ENCODE measurements at places on chromosomes 2 and 18.

DNA sequence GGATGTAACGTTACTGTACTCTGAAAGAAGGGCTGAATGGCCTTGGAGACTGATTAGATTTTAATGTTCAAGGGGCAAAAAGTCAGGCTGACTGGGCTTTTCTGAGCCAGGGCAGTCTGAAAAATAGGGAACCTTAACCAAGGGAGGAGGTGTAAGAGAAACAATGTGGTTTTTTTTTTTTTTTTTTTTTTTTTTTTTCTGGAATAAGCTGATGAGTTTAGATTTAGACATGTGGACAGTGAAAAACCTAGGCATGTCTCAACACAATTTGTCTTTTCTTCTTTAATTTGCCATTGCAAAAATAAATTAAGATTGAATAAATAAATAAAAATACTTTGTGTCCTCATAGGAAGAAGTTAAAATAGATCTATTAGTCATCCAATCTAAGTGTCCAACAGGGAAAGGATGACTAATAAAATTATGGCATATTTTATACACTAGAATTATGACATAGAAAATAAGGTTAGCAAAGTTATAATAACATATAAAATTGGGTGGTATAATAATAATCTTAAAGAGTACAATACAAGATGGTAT, 237.6 kb upstream of the TRIB2 start:
- no peak for DNase-seq

DNA sequence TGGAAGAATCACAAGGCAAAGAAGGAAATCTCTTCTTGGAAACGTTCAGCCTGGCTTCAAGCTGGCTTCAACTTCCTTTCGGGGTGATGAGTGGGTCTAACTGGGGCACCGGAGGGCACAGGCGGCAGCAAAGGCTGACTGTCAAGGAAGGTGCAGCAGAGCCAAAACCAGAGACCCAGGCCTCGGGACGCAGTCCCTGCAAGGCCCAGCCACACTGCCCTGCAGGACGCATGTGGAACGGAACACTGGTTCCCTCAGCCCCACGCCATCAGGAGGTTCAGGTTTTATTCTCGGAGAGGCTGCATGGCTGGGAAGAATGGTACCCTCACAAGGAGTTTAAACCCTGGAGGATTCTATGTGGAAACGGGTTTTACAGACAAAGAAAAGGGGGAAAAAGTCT, 165.5 kb downstream of the HDAC4 start:
- no peak for DNase-seq

DNA sequence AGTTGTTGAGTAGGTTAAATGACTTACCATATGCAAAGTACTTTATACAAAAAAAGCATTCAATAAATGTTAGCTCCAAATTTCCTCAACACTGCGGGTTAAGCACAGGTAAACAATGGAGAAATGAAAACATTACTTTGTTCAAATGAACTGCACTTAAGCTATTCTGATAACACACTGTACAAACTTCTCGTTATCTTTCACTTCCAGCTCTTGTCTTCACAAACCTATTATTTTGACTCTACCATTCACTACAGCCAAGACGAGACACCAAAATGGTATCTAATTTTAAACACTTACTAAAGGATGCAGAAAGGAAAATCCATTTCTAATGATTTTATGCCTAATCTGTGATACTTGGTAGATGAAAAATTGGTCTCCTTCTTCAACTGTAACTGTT, 43.8 kb downstream of the SLC40A1 start:
- no peak for DNase-seq

- DNase-seq, result no peak
Observed at GRCh38 chr2:108632332-108633160, 86.7 kb upstream of the RANBP2 start.

DNA sequence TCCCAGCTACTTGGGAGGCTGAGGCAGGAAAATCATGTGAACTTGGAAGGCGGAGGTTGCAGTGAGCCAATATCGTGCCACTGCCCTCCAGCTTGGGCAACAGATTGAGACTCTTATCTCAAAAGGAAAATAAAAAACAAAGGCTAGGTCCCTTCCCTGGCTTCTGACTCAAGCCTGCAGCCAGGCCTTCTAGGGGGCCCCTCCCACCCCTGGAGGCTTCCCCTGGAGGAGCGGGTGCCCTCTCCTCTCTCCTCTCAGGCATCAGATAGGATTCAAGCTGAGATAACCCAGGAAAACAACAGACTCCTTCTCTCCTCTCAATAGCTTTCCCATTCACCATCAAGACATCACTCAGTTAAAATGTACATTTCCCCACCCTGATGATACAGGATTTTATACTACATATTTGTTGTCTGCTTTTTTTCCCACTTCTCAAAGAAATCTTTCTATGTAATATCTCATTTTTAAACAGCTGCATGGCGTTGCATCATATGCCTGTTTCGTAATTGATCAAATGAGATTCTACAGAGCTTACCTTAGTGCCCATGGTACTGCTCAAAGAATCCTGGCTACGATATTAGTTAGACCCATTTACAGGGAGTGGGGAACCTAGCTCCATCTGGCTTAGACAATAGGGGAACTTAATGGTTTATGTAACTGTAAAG, 20.6 kb upstream of the C2orf72 start:
- DNase-seq, result no peak

- DNase-seq, result no peak
Observed at GRCh38 chr2:129909651-129910418, 69.6 kb upstream of the RAB6C start.

GRCh38 chr18:77098538-77099174, 33.9 kb downstream of the MBP start:
- DNase-seq, result no peak

DNA sequence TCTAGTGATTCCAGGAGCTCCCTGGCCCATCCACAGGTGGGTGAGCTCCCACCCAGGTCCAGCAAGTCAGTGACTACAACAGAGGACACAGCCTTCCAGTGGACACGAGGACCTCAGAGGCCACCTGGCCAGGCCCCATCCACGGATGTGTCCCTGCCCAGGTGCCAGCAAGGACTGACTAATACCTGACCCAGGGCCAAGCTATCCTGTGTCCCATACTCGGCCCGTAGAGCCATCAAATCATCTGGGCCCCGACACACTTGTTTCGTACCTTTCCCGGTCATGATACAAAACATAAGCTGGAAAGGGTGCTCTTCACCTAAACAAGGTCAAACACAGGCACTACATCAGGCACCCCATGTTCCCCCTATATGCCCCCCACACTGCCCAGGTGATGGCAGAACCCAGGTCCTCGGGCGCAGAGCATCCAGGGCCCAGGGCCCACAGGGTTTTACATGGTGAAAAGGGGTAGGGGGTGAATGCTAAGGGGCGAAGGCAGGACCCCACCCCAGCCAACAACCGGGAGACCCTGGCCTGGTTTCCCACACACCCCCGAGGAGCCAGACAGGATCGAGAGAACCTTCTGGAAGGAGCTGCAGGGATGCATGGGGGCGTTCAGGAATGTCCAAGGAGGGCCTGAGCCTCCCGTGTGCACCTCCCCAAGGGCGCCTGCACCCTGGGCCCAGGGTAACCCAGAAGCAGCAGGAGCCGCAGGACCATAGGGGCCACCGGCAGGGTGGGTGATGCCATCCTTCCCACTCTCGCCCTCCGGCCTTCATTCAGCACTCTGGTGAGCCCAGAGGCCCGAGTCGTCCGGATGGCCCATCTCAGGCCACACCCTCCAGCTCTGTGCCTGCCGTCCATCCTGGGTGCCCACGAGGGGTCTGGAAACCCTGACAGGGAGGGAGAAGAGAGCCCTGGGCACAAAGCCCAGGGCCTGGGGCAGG, 94.3 kb downstream of the HDAC4 start:
- no peak for DNase-seq

DNA sequence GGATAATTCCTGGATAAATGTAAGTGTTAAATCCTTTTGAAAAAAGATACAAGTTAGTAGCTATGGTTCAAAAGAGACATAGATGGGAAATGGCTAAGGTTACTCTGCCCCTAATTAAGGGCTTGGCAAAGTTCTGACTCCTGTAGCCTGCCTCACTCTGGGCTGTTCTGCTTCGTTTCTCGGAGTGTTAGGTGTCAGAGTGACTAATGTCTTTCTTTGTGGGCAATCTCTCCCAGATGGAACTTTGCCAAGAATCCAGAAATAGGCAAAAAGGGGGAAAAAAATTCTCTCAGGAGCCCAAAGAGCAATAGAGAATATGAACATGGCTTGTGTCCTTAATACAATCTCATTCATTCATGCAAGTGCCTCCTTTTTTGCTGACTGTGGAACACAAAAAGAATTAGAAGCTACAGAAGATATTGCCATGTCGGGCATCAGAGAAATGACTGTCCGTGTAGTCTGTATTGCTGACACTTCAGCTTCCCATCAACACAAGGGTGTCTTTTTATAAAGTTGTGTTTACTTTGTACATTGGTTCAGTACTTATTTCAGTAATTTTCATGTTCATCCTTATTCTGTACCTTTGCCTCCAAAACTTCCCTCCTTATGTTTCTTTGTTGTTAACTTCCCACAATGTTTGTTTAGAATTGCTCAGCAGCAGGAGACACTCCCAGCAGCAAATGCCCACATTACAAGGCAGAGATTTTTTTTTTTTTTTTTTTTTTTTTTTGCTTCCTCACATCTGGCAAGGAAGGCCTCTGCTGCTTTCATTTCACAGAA, 134.0 kb downstream of the FTCDNL1 start:
- DNase-seq, result no peak

DNA sequence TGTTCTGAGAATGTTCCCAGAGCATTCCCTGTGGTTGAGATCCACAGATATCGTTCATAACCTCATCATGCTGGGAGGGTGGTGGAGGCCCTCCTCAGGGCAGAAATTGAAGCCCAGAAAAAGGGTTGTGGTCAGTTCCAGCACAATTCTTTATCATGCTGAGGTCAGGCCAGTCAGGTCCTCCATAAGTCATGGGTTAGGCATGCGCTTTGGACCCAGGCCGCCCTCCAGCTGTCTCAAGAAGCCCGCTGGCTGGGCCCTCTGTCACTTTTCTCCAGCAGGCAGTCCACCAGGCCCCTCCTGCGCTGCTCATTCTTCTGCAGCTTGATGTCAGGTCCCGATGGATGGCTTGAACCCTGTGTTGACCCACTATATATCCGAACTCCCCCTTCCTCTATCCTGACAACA, 151.1 kb upstream of the NT5C1B start:
- DNase-seq, result peak; percentile 63

Measured in forelimb muscle (tissue), 1 donor.